ENCODE measurements at places on chromosomes 13 and 19. TPM values are rescaled to one million over a fixed set of nuclear protein-coding genes. Genes with fewer than 3 reads are reported as not detected.

GRCh38 chr13:77836423-77836822, 82.2 kb downstream of the EDNRB start:
- H3K4me1 ChIP-seq = no peaks in the 10 kb centered on the region
- no peak for DNase-seq
- H3K27ac ChIP-seq = peak overlapping the region; percentile 57
- H3K27me3 ChIP-seq = no peaks in the 10 kb centered on the region
- no peak overlapping the region for H3K4me3 ChIP-seq
- H3K36me3 ChIP-seq = no peaks in the 10 kb centered on the region

Gene ZNF493
- 100.0 TPM for total RNA-seq

- H3K4me1 ChIP-seq = peaks cover 16% of the 10 kb centered on the region
- H3K27ac ChIP-seq = no peak overlapping the region
- no peaks in the 10 kb centered on the region for H3K36me3 ChIP-seq
- H3K27me3 ChIP-seq = no peaks in the 10 kb centered on the region
- DNase-seq = no peak
Measured at GRCh38 chr13:106104281-106104901, 431.1 kb downstream of the EFNB2 start.

GRCh38 chr19:12199757-12200419, 37.0 kb downstream of the ZNF136 start:
- no peak for DNase-seq
- no peak overlapping the region for H3K4me3 ChIP-seq
- no peaks in the 10 kb centered on the region for H3K27me3 ChIP-seq

DNA sequence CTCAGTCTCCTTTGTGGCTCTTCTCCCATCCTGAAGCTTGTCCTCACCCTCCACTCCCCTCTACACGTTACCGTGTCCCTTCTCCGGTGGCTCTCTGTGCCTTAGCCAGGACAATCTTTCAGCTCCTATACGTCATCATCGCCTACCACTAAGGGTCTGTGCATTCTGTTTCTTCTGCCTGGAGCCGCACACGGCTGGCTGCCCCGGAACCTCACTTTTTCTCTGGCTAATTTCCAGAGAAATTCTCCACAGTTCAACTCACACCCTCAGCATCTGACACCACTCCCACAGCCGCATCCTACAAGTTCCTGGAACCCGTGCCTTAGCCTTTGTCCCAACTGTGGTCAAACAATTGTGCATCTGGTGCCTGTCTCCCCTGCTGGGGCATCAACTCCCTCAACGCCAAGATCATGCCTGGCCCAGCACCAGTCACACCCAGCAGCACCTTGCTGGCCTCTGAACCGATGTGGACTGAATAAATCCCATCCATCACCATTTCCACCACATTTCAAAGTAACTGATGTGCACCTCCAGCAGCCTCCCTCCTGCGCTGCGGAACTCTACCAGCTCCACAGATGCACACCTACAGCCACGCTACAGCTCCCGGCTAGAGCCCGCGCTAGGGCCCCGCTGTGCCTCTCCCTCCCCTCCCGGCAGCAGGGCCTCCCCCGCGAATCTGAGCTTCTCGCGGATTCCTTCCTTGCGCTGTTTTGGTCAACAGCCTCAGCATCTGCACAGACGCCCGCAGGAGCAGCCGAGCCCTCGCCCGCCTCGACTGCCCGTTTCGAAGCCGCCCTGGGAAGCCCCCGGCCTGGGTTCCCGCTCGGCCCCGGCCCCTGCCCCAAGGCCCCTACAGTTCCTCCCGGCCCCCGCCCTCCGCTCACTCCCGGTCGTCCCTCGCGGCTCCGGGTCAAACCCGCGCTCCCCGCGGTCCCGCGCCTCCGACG, 689 bp downstream of the DCUN1D2 start:
- peak overlapping the region; percentile 97 for H3K4me3 ChIP-seq
- no peaks in the 10 kb centered on the region for H3K27me3 ChIP-seq
- H3K4me1 ChIP-seq = peaks cover 70% of the 10 kb centered on the region
- peak; percentile 38 for DNase-seq
- no peaks in the 10 kb centered on the region for H3K36me3 ChIP-seq

- no peak for DNase-seq
- H3K36me3 ChIP-seq = peaks cover 62% of the 10 kb centered on the region
- no peaks in the 10 kb centered on the region for H3K27me3 ChIP-seq
- H3K4me1 ChIP-seq = peaks cover 81% of the 10 kb centered on the region
- peak overlapping the region; percentile 55 for H3K27ac ChIP-seq
Measured at GRCh38 chr13:110628477-110628793, 13.1 kb downstream of the NAXD start.

DNA sequence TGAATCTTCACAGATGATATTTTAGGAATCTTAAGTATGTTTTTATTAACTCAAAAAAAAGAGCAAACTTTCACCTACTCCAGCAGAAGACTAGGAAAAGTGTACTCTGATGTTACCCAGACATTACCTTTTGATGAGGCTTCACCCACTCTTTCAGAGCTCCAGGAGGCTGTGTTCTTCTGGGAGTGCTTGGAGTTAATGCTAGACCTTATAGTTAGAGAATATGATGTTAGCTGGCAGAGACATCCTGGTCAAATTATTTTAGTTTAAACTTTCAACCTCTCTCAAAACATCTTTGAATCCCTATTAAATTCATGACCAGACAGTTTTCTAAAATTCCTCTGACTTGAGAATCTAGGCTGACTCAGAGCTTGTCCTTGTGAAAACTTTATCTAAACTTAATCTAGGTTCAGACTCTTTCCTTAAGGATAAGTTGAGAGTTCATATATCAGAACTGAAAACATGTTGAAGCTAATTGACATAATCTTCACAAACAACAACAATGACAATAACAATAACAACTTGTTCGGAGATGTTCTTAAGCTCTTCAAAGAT, 82.8 kb downstream of the ITGBL1 start:
- no peaks in the 10 kb centered on the region for H3K36me3 ChIP-seq
- H3K27ac ChIP-seq = no peak overlapping the region
- no peak overlapping the region for H3K4me3 ChIP-seq
- H3K4me1 ChIP-seq = no peaks in the 10 kb centered on the region
- H3K27me3 ChIP-seq = no peaks in the 10 kb centered on the region
- no peak for DNase-seq

DNA sequence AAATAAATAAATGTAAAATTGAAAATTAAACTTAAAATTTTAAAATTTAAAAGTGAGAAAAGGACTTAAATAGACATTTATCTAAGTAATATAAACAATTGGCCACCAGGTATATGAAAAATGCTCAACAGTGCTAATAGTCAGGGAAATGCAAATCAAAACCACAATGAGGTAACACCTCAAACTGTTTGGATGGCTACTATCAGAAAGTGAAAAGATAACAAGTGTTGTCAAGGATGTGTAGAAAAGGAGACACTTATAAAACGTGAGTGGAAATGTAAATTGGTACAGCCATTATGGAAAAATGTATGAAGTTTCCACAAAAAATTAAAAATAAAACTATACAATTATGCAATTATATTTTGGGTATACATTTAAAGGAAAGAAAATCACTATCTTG, 752.2 kb downstream of the EFNB2 start:
- no peaks in the 10 kb centered on the region for H3K4me1 ChIP-seq
- H3K27me3 ChIP-seq = no peaks in the 10 kb centered on the region
- H3K4me3 ChIP-seq = no peak overlapping the region
- H3K36me3 ChIP-seq = no peaks in the 10 kb centered on the region

DNA sequence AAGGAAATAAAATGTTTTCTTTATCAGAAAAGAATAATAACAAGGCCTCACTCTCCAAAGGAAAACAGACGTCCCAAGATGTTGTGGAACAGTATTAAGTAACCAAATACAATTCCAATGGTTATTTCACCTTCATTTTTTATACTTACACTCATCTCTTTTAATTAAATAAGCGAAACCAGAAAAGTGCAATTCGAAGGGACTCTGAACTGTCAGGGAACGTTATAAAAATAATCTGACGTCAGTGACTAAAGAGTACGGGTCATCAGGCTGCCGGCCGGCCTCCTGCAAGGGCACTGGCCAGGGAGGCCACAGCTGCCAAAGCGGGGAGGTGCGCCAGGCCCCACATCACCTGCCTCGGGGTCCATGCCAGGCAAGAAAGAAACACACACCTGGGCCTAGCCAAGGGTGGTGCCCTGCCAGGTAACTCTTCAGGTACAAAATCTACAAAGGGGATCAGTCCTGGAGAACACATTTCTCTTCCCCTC, 61.2 kb downstream of the CDADC1 start:
- peaks cover 7% of the 10 kb centered on the region for H3K36me3 ChIP-seq
- no peaks in the 10 kb centered on the region for H3K27me3 ChIP-seq
- H3K4me1 ChIP-seq = peaks cover 49% of the 10 kb centered on the region
- no peak overlapping the region for H3K4me3 ChIP-seq

Gene ZNF723
- not detected for total RNA-seq

Gene KIR2DL1
- total RNA-seq = not detected

Gene ATP12A
- total RNA-seq = not detected

Gene ZNF506
- 93.7 TPM for total RNA-seq

GRCh38 chr13:51553531-51553930, 30.7 kb upstream of the WDFY2 start:
- no peak overlapping the region for H3K4me3 ChIP-seq
- no peak overlapping the region for H3K27ac ChIP-seq
- no peak for DNase-seq

Gene KIR2DL4
- 0.87 TPM for total RNA-seq

- H3K27ac ChIP-seq = peak overlapping the region; percentile 39
- H3K4me3 ChIP-seq = no peak overlapping the region
- DNase-seq = no peak
- no peaks in the 10 kb centered on the region for H3K27me3 ChIP-seq
Measured at GRCh38 chr13:77981281-77981881, 62.8 kb upstream of the EDNRB start.

- no peaks in the 10 kb centered on the region for H3K27me3 ChIP-seq
- H3K4me1 ChIP-seq = no peaks in the 10 kb centered on the region
- no peaks in the 10 kb centered on the region for H3K36me3 ChIP-seq
- no peak overlapping the region for H3K27ac ChIP-seq
Measured at GRCh38 chr13:64579331-64579730, 2650.8 kb downstream of the PCDH9 start.

DNA sequence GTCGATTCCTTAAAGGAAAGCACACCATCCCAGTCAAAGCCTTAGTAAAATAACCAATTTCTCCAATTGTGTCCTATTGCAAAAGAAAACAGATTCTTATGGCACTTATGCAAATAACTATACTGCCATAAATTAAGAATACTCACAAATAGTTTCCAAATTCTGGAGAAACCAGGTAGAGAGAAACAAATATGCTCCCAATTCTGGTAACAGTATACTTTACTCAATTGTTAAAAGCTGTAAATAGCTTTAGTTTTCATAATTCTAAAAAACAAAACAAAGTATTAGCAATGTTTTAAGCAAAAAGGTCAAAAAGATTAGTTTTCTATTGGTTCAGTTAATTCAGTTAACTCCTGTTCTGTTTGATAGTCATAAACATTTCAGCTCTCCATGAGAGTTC, 18.2 kb upstream of the UBAC2 start:
- H3K4me3 ChIP-seq = no peak overlapping the region
- no peak for DNase-seq
- no peaks in the 10 kb centered on the region for H3K4me1 ChIP-seq
- H3K36me3 ChIP-seq = no peaks in the 10 kb centered on the region

Gene IQCN
- total RNA-seq = 4.1 TPM
